Right kidney (tissue), 9 donors: ENCODE measurements at places on chromosomes 11 and 22.

DNA sequence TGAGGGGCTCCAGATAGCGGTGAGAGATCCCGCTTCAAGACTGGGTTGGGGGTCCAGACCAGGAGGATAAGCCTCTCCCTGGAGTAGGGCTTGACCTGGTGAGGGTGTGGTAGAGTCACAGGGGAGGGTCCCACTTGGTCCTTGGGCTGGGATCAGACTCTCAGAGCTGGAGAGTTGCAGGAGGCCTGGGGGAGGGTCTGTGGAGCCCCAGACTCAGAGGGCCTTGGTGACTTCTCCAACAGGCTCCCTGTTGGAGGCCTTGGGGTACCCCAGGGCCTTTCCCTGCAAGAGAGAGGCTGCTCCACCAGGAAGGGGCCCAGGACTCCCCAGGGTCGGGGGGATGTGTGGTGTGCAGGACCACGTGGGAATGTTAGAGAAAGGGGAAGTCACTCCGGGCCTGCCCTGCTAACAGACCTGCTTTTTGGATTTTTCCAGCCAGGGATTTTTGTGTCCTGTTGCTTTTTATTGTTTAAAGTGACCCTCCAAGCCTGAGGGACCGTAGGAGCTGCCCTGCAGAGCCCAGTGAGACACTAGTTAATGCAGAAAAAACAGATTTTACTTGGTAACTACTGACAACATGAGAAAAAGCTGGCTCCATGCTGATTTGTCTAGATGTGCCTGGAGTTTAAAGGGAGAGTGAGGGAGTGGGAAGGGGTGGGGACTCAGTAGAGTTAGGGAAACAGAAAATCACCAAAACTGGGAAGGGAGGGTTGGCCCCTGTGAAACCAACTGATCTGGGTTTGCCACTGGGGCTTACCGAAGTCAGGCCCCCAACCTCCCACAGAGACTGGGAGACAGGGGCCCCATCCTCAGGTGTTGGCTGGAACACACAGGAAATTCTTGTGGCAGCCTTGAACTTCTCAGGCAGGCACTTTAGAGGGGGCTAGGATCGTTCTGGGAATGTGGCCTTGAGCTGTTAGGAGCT lies 801 bp upstream of the TXNRD2 start:
- peak; percentile 72 for DNase-seq

GRCh38 chr11:69515271-69516245 lies 34.1 kb downstream of the LINC01488 start:
- no peak for DNase-seq

GRCh38 chr11:827146-827896 lies 398 bp upstream of the CRACR2B start:
- DNase-seq: peak; percentile 76

GRCh38 chr22:49203859-49204598 lies 623.6 kb downstream of the BRD1 start:
- DNase-seq: no peak

GRCh38 chr22:30284666-30285065 lies 4.6 kb downstream of the CASTOR1 start:
- no peak for DNase-seq

GRCh38 chr11:81380395-81380794 lies 1353.3 kb downstream of the FAM181B start:
- no peak for DNase-seq

DNA sequence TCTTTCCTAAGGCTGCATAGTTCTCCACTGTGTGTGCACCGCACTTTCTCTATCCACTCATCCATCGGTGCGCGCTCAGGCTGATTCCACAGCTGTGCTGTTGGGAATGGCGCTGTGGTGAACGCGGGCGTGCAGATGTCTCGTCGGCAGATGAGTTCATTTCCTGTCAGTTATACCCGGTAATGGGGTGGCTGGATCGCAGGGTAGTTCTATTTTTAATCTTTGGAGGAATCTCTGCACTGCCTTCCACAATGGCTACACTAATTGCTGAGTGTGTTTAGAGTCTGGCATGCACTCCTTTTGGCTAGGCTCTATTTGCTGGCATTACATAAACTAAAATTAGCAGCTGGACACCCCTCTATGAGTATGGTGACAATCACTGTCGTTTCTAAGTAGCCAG lies 27.9 kb upstream of the KRTAP5-7 start:
- DNase-seq: no peak

- no peak for DNase-seq
These were observed 4.4 kb downstream of the RPS19BP1 start for GRCh38 chr22:39528080-39528661.

- DNase-seq: no peak
These were observed 9.0 kb upstream of the AGBL2 start for GRCh38 chr11:47724041-47724729.

DNA sequence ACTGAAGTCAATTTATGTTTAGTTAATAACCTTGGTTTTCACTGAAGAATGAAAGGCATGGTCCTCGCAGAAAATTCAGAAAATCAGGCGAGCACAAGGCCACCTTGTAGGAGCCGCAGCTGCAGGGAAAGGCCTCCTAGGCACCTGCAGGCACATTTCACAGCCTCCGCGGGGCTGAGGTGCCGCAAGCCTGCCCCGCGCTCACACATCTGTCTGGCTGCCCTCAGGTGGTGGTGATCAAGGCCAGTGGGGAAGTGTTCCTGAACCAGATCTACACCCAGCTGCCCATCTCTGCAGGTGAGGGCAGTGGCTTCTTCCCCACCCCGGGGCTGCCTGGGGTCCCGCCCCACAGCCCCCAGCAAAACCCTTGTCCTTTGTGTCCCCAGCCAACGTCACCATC lies 10.5 kb downstream of the MUC5AC start:
- no peak for DNase-seq

DNA sequence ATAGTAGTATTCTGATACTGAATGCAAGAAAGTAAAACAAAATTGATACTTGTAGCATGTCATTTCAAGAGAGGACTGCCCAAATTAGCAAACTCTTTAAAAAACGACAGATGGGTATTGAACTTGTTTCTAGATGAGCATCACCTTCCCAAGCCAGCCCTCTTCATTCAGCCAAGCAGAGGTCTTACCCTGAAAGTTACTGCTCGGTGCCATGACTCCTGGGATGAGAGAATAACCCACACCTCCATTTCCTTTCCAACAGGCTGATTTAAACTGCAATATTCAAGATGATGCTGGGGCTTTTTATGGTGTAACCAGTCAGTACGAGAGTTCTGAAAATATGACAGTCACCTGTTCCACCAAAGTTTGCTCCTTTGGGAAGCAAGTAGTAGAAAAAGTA lies 84.5 kb upstream of the RASSF10 start:
- no peak for DNase-seq

DNA sequence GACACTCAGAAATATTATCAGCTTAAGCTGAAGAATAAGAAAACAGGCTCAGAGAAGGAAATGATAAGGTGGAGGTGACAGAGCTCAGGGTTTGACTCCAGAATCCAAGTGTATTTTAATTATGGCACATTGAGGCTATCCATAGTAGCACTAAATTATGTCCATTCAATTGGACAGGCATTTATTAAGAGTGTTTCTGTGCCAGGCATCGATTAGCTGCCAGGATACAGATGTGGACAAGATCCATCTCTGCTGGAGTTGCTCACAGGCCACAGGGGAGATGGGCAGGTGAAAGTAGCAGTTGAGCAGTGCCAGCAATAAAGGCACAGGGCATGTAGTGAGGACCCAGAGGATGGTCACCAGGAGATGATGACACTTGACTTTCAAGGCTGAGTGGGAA lies 592.5 kb downstream of the INSC start:
- DNase-seq: no peak

DNA sequence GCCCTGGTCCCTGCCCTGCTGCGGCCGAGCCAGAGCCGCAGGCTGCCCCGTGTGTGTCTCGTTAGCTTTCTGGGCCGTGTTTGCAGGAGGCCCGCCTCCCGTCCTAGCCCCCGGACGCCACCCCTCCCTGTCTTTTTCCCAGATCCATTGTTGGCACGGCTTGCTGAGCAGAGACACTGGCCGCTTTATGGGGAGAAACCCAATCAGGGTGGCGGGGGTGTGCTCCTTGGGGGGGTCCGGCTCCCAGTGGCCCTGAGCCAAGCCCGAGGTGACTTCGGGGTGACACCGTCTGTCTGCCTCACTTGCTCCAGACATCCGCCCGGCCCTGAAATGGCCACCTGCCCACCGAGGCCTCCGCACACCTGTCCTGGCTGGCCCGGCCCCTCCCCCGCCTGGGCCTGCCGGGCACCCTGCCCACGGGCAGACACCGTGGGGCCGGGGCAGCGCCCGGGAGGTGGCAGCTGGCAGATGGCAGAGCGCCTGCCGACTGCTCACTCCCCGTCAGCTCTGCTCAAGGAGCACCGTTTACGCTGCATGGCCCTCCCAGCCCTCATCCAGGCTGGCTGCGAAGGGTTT lies 43.1 kb upstream of the PPARA start:
- peak; percentile 67 for DNase-seq

DNA sequence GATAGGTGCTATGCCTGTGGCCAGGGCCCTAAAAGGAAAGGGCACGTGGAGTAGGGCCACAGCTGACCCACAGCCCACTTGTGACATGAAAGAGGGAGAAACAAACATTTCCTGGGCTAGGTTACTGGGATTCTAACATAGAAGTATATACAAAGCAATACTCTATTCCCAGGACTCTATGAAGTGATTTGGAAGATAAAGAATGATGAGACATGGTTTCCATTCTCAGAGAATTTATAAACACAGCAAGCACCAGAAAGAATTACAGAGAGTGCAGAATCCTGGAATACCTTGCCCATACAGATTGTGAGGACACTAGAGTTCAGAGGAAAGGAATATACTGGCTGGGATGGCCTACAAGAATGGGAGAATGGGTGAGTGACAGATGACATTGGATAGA lies 86.4 kb downstream of the KIRREL3 start:
- no peak for DNase-seq

DNA sequence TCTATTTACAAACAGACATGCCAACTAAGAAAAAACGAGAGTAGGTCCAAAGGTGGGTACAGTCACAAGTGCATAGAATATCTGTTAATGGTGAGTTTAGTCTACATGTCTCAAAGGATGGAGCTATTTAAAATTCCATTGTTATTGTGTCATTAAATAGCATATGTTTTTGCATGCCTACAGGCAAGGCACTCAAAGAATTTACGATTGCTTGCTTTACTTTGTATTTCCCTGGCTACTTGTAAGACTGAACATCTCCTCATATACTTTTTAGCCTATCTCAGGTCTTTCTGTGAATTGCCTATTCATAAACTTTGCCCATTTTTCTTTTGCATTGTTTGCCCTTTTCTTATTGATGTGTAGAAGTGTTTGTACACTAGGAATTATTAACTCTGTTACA lies 39.7 kb downstream of the DEUP1 start:
- no peak for DNase-seq

DNA sequence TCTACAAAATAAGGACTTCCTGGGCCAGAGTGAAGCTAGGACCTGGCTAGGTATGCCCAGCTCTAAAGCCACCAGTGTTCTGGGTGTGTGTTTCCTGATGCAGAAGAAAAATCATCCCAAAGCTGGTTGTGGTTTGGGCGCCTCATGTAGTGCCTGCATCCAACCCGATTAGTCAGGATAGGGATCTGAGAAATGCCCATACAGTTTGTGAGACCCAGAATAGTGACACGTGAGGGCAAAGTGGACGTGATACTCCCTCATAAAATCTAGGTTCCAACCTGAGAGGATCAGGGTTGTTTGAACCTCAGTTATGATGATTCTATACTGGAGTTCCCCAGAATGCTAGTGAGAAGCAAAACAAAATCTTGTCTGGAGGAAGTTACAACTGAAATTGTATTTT lies 238.4 kb downstream of the TBC1D22A start:
- no peak for DNase-seq

- DNase-seq: no peak
These were observed 8.3 kb upstream of the UBQLNL start for GRCh38 chr11:5524756-5525155.

DNA sequence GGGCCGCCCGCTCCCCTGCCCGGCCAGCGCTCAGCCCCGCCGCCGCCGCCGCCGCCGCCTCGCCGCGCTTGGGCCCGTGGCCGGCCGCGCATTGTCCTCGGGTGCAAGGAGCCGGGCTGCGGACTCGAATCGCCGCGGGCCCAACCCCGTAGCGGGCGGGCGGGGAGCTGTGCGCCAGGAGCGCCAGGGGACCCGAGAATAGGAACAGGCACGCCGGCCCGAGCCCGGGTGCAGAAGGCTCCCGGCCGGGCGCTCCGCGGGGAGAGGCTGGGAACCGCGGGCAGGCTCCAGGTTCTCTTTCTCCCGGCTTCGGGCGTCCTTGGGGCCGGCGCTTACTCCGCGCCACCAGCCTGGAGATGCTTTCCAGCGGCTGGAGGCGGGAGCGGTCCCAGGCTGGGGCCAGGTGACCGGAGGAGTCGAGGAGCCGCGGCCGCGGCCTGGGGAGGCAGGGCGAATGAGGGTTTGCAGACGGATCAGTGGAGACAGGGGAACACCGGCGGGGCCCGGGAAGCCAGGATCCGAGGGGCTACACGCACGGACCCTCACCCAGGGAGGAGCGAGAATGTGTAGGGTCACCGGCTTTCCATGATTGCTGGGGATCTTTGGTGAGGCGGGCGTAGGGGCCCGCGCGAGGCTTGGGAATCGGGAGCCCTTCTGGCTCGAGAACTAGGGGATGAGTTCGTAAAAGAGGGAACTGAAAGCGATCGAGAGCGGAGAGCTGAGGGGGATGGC lies 726 bp downstream of the PKNOX2 start:
- DNase-seq: peak; percentile 89

GRCh38 chr11:72548463-72548862 lies 114.1 kb upstream of the CLPB start:
- no peak for DNase-seq

GRCh38 chr22:42978453-42979103 lies 36.4 kb downstream of the PACSIN2 start:
- DNase-seq: no peak

DNA sequence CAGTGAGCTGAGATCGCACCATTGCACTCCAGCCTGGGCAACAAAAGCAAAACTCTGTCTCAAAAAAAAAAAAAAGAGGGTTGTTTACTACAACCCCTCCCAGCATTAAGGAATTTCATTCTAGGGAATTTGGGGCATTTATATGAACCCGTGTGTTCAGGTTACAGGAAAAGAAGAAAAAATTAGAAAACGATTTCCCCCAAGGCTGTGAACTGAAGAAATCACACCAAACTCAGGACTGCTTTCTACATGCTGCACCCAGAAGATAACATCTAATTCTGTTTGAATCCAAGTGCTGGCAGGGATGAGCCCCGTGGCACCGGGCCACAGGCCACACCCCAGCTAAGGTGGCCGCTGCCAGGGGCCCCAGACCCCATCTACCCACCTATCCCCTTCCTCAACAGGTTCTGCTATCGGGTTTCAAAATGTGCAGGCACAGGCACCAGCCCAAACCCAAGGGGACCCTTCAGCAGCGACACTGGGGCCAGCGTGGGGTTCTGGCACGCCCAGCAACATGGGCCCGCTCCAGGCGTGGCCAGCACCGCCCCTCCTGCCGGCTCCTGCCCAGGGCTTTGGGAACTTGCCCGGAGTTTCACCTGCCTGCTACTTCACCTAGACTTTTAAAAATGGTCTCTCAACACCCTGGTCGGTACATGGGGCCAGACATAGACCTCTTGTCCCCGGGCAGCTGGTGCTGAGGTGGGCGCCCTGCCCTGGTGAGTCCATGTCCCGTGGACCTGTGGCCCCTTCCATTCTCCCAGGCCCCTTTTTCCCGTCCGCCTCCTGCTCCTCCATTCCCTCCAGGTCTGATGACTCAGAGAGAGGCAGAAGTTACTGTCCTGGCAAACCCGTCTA lies 11.8 kb downstream of the CELSR1 start:
- DNase-seq: no peak
